Activated naive CD8-positive, alpha-beta T cell treated with anti-CD3 and anti-CD28 coated beads, Interleukin-2, amount 50 U/mL, for 24 hours (primary cell): ENCODE measurements at places on chromosomes 4 and X.

DNA sequence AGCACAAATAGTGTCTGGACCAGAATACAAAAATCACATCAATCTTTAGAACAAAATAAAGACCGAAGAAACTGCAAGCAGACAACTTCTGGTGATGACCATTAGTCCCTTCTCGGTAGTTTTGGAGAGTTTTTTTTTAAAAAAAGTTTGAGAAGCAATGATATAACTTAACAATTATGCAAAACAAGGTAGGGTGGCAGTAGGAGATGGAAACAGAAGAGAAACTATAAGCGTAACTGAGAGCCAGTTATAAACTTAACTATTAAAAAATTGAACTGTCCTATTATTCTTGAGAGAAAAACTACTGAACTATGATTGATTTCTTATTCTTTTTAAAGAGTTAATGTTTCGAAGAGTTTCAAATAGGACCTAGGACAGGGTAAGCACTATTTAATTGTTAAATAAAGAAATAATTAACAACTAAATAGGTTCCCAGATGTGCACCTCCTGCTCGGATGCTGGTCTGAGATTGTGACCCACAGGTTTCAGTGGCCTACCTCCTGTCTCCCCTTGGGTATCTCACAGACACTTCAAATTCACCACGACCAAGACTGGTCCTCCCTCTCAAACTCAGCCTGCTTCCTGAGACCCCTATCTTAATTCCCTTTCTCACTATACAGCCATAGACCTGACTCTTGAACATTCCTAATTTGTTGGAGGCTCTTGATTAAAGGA lies 81.3 kb downstream of the LEF1 start:
- no peak for DNase-seq

DNA sequence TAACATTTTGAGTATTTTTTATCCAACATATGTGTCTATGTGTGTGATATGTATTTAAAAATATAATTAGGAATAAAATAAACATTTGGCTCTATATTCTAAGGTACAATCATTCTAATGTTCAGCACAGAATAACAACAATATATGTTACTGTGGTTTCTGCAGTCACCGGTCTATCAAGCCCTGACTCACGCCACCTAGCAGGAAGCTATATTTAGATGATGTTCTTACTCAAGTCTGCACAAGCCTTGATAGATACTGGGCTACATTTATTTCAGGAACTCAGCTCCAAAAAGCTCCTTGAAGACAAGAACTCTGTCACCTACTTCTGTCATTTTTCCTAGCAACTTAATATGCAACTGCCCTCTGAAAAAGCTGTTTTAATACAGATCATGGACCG lies 152.0 kb upstream of the FTHL17 start:
- no peak for DNase-seq

DNA sequence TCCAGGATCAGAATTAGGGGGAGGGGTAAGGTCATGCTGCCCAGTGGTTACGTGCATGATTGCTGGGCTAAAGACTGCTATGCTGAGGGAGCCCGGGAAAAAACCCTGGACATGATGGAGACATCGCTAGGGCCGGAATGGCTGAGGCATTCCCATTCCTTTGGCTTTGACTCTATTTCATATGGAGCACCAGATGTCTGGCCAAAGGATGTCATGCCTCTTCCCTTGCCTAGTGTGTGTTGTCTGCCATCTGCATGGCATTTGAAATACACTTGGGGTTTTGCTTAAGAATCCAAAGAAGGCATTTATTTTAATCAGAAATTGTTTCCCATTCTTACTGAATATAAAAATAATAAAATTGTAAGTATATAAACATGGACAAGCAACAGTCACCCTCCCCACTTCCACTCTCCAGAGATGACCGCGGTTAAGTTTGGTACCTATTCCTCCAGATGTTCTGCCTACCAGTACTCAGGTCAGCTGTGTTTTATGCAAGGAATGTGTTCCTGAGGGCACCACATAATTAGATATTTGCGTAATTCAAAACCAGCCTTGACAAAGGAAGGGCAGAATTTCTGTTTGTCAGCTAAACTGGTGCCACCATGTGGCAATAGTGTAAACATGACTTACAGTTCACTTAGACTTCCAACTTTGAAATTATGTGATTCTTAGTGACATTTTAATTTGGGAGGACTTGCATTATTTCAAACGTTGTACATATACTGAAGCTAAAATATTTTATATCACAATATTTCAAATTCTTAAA lies 105.9 kb downstream of the CT47B1 start:
- DNase-seq = no peak

GRCh38 chrX:78029663-78030062 lies 60.2 kb upstream of the PGAM4 start:
- no peak for DNase-seq

DNA sequence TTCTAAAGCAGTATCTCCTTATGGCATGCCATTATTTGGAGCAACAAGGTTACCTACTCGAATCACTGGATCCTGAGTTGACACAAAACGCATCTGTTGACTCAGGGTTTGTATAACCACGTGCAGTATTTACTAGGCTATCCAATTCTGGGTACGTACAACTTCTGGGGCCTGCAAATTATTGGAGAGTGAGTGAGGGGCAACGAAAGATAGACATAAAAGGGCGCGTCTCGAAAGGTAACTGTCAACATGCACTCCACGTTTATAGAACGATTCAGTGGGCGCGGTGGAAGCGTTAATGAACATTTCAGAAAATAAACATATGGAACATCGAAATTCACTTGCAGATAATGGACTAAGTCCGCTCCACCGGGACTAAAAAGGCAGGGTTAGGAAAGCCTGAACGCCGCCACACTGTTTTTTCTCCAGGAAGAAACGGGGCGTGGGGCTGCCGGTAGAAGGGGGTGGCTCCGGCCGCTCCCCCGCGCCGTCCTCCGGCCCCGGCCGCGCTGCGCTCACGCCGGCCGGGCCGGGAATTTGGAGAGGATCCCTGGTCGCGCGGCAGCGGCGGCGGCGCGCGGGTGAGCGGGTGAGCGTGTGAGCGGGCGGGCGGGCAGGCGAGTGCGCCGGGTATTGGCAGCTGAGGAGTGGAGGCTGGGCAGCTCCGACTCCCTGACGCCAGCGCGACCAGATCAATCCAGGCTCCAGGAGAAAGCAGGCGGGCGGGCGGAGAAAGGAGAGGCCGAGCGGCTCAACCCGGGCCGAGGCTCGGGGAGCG lies at the start of gene SMAD1:
TSS of gene SMAD1 (plus strand) at position 690 of the 778 bp plus-strand sequence. CDS start 32,761 bp downstream, outside the sequence.
- DNase-seq = peak; percentile 52

GRCh38 chr4:15164571-15164970 lies 162.3 kb downstream of the CPEB2 start:
- DNase-seq = no peak

DNA sequence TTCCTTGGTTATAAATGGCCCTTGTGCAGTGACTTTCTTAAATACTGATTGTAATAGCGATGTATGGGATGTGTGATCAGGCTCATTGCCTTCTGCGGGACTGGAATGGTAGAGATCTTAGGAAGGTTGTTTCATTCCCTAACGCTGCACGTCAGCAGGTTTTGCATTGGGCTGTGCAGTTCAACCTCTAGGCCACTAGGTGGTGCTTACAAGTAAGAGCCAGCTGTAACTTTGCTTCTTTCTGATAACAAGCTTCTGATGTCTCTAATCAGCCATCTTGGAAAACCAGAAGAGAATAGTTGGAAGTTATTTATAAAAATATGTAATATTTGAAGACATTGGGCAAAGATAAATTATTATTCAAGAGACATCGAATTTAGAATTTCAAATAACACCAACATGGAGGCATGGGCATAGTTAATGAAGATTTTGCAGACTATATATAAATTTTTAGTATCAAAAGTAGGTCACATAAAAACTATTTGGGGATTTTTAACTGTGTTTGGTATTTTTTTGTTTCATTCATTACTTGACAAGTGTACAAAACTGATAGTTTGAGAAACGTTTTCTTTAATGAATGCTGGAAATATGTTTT lies 339.7 kb upstream of the PCDH7 start:
- peak; percentile 8 for DNase-seq

GRCh38 chr4:80459918-80460473 lies 124.5 kb downstream of the CFAP299 start:
- DNase-seq = no peak

- DNase-seq = no peak
Measured at GRCh38 chr4:92357966-92358365, 54.2 kb downstream of the GRID2 start.

GRCh38 chr4:139815778-139816601 lies 150.4 kb downstream of the MGST2 start:
- DNase-seq = no peak

DNA sequence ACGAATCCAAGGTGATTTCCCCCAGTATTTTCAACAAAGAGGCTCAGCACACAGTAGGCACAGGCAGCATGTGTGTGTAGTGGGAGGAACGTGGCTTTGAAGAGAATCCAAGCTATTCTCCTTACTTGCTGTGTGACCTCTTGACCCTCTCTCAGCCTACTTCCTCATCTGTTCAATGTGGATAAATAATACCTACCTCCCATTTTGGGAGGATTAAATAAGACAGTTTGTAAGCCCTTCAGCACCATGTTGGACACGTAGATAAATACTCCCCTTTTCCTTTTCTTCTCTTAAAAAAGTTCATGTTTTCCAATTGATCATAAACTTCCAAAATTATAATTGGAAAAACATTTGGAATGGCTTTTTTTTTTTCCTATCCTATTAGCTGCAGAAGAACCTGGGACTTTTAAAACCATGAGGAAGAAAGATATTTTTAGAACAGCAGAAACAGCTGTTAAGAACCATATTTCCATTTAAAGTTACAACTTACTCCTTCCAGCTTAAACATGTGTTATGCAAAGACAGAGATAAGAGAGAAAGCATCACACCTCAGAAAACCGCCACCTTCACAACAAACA lies 56.1 kb upstream of the TMEM131L start:
- DNase-seq = no peak

DNA sequence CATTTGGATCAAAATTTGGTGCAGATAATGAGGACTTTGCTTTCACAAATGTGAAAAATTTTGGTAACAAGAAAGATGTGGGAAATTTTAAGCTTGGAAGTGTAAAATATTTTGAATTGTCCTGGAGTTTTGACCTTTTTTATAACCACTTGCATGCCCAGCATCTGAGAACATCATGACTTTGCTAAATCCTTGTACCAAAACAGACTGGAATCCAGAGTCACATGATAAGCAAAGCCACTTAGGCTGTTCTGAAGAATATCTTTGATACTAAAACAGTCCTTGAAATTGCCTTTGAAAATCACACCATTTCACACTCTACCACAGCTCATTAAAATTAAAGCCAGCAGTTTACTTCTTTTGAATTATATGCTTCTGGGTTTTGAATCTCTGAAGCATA lies 2.5 kb upstream of the PPM1K start:
- DNase-seq = no peak

DNA sequence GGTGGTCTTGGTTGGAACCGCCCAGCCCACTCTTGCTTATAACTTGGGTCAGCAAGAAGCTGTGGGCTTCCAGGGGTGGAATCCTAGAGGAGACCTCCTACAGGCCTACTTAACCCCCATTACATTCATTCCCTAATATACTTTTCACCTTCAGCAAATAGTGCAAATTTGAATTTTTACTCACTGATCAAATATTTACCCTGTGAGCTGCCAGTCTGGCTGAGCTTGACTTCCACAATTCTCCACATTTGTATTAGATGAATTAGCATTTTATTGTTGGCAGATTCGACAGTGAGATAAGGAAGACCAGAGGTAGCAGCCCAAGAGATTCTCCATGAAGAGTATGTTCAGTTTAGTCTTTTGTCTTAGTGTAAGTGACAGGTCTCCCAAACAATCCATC lies 199.6 kb downstream of the BCOR start:
- no peak for DNase-seq

GRCh38 chrX:32495855-32496254 lies 715.5 kb downstream of the DMD start:
- no peak for DNase-seq

- no peak for DNase-seq
Measured at GRCh38 chr4:38190717-38191178, 230.6 kb downstream of the PTTG2 start.

GRCh38 chrX:5752831-5753230 lies 475.8 kb downstream of the NLGN4X start:
- no peak for DNase-seq

DNA sequence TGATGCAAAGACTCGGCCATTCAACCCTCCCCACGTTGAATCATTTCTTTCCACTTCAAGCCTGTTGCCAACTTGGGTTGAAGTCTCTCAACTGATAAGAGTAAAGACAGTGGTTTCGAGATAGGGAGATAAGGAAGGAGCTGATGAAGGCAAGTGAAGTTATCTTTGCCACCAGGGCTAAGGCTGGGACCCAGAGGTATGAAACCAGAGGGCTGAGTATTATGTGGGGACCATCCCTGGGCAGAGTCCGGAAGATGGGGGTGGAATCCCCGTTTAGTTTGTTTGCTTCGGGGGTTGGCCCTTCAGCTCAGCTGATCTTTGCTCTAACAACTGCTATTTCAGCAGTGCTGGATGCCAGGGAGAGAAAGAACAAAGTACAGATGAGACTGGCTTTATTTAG lies 2.3 kb upstream of the XPNPEP2 start:
- DNase-seq = no peak

- no peak for DNase-seq
Measured at GRCh38 chr4:187608001-187608421, 387.6 kb upstream of the ZFP42 start.

GRCh38 chrX:113935518-113935917 lies 648.4 kb upstream of the HTR2C start:
- no peak for DNase-seq

DNA sequence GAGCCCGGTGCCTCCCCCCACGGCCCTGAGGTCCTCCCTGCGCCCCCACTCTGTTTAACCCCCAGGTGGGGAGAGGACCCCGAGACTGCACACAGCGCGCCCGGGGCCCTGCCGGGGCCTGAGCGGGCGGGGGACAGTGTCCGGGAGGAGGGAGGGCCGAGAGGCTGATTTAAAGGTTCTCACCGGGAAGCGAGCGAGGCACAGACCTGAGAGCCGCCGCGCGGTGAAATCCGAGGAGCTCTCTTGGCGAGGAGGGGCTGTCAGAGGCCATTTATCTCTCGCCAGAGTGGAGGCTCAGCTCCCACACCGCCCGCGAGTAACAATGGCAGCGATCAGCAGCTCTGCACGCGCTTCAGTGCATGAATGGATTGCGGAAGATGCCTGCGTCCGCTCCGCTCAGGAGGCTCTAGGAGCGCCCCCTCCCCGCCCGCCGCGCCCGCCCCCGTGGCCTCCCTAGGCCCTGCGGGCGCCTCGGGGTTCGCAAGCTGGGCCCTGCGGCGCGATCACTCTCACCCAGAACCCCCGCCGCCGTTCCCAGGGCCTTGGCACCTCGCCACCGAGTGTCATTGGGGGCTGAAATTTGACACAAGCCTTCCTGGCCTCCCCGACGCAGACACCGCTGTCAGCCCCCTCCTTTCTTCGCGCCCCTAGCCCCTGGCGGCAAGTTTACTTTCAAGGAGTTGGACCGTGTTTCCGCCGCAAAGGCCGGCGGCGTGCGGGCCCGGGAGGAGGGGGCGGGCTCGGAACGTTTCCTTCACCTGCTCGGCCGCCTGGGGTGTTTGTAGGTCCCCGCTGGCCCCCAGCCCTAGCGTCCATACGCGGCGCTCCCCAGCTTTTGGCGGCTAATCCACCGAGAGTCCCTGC lies 48.7 kb upstream of the BCOR start:
- peak; percentile 23 for DNase-seq

- no peak for DNase-seq
Measured at GRCh38 chr4:188403272-188403671, 264.0 kb downstream of the TRIML1 start.
